NCI-H2107 (cell line): ENCODE measurements at places on chromosomes 4 and X.

GRCh38 chr4:14167876-14168510, 540.5 kb upstream of the BOD1L1 start:
- DNase-seq: no peak

DNA sequence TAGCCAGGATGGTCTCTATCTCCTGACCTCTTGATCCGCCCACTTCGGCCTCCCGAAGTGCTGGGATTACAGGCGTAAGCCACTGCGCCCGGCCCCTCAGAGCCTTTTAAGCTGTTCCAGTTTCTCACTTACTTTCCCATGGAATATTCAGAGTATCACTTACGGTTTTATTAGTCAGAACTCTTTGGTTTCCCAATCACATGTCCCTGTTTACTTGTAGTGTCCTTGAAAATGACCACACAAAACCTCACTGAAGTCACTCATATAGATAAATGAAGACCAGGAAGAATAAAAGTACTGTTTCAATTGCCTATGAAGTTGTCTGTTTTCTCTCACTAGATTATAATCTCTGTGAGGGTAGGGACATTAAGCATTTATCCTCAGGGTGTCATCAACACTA, 217.2 kb upstream of the HCCS start:
- DNase-seq: no peak

DNA sequence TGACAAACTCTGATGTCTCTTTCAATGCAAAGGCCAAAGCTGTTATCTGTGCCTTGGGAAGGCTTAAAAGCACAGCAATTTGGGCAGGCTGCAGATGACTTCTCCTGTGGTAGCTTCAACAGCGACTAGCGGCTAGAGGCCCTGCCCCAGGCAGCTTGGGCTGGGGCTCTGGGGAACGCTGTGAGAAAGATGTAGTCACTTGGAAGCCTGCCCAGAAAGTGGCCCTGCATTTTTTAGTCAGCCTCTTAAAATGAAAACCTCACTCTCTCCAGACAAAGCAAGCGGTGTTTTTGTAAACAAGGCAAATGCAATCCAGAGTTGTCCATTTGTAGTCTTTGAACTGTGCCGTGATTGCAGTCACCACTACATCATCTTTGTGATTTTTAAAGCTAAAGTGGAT, 27.5 kb downstream of the PCYT1B start:
- peak; percentile 89 for DNase-seq

GRCh38 chr4:244471-244870, 60.8 kb downstream of the ZNF732 start:
- no peak for DNase-seq

- no peak for DNase-seq
These were observed 362 bp downstream of the NCAPG start for GRCh38 chr4:17811078-17811603.

DNA sequence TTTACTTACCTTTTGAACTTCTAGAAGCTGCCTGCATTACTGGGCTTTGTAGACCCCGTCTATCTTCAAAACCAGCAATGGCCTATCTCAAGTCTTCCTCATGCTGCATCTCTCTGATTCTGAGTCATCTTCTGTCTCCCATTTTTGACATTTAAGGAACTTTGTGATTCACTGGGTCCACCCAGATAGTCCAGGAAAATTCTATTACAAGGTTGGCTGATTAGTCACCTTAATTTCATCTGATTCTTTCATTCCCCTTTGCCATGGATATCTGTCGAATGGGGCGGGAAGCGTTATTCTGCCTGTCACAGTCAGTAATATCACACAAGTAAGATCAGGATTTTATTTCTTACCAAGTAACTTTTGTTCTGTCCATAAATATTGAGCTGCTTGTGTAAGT, 618.0 kb downstream of the CCSER1 start:
- no peak for DNase-seq

DNA sequence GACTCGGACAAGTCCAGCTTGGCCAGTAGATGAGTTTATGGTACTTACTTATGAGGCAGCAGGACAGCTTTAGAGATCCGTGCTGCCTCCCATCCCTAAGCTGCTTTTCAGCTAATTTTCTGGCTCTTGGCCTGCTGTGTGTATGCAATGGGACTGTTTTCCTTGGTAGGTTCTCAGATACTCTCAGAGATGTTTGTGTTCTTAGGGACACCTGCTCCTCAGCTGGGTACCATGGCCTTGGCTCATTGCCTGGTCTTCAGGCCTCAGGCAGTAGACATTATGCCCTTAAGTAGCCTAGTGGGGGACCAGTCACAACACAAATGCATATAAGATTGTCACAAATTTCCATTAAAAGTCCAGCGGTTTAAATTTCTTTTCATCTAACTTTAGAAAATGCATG, 688.0 kb downstream of the PCDH7 start:
- no peak for DNase-seq

- DNase-seq: no peak
These were observed 57.1 kb upstream of the MID1 start for GRCh38 chrX:10677490-10677889.

- no peak for DNase-seq
These were observed 16.3 kb upstream of the IDS start for GRCh38 chrX:149521438-149521837.

- DNase-seq: no peak
These were observed at the start of gene TMPRSS11F for GRCh38 chr4:68129793-68130192. TSS of gene TMPRSS11F (minus strand) at chr4:68129869. CDS start at chr4:68129820, 49 bp downstream.

DNA sequence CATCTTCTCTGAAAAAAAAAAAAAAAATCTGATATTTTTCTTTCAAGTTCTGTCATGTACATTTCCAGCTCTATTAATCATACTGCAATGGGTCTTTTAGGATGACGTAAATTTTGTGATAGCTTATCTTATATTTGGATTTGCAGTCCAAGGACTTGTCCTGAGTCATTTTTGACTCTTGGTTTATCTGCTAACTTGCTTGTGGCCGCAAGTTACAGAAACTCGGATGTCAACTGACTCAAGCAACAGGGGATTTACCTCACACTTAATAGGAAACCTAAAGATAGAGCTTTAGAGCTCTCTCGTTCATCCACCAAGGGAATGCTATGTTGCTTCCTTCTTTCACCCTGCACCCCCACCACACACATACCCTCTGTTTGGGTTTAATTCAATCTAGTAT, 1433.8 kb upstream of the TENM3 start:
- DNase-seq: no peak

GRCh38 chrX:106007815-106008214, 30.7 kb downstream of the SERPINA7 start:
- DNase-seq: no peak

- no peak for DNase-seq
These were observed 22.4 kb downstream of the GAB1 start for GRCh38 chr4:143358923-143359643.

DNA sequence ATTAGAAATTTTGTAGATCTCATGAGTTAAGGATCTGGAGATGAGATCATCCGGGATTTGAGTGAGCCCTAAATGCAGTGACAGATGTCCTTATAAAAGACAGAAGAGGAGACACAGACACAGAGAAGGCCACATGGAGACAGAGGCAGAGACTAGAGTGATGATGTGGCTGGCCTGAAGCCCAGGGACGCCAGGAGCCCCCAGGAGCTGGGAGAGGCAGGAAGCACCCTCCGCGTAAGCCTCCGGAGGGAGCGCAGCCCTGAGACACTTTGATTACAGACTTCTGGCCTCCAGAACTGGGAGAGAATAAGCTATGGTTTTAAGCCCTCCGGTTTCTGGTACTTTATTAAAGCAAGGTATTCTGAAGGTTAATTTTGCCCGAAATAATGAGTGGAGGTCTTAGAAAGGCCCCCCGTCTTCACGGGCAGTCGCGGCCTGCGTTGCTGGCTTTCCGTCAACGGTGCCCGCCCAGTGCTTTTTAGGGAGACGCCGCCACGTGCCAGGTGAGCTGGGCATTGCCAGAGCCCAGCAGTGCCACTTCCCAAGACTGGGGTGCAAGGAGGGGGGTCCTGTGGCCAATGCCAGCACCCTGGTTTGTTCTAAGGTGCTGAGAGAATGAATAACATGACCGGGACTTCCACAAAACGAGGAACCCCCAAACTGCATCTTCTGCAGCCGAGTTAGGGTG, 8.1 kb downstream of the DHRSX start:
- DNase-seq: no peak

DNA sequence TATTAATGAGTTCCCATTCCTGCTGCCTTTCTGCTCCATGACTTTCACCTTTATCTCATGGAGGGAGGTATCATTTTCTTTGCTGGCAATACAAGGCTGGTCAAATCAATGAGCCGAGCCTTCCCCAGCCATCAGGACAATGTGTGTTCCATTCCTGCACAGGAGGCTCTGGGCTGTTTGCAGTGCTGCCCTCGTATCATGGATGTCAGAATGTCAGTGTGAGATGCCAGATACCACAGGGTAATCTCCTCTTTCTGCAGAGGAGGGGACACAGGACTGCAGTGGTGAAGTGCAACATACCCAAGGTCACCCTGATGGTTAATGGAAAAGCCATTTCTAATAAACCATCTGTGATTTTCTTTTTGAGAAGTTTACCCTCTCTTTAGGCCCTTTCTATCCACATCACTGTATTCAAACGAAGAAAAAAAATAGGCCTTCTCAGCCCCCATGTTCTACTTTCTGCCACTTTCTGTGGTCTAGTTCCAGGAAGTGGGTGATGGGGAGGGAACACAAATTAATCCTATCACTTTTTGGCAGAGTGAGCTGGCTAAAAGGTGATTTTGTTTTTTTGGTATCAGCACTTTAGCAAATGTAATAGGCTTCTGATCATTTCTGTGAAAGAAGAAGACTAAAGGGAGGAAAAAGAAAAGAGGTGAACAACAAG, 490.2 kb upstream of the BOD1L1 start:
- DNase-seq: no peak

DNA sequence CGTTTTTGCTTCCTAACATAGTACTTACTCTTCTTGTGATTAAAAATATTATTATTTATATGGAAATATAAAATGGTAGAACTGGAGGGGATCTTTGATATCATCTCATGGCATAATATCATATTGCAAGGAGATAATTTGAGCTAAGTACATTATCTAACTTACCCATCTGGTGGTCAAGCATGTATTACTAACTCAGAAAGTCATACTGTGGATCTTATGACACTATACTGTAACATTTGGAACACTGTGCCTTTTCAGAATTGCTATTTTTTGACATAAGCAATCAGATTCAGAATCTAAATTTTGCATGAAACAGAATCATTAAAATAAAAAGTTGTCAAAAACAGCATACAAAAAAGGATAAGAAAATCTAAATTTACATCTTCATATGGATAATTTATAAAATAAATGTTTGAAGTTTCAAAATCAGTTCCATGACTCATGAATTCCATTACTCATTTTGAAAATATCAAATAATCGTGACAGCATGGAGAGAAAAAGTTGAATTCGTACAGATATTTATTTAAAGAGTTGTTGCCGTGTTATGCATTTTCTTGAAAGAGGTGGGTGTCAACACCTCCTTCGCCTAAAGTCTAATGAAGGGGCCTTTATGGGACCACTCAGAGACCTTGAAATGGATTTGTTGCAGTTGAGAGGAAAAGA, 928.1 kb downstream of the PDHA2 start:
- DNase-seq: no peak

DNA sequence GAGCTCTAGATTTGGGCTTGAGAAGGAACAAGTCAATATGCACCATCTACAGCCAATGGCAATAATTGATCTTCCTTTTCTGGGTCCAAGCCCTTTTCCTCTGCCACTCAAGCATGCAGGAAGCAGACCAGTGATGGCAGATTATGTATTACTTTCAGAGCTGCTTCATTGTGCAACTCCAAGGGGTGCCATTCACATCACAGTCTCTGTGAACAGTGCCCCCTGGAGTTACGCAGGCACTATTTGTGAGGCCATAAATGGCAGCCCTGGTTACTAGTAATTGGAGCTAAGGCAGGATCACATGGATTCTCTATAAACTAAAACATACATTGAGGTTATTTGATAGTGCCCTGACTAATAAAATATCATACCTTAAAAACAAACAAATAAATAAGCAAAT, 313.4 kb upstream of the SLC7A11 start:
- no peak for DNase-seq

DNA sequence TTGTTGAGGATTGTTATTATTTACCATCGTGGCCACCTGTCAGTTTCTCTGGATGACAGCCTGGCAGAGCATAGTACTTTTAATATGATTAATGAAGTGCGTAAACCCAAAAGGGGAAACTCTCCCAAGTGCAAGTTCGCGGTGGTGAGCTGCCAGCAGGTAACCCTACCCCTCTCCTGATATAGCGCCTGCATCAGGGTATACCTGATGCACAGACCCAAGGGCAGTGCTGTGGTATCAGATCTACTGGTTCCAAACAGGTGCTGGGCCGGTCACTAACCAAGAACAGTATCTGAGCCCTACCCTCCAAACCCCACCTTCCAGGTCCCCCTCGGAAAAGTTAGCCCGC, 1.6 kb downstream of the RNF150 start:
- DNase-seq: no peak

DNA sequence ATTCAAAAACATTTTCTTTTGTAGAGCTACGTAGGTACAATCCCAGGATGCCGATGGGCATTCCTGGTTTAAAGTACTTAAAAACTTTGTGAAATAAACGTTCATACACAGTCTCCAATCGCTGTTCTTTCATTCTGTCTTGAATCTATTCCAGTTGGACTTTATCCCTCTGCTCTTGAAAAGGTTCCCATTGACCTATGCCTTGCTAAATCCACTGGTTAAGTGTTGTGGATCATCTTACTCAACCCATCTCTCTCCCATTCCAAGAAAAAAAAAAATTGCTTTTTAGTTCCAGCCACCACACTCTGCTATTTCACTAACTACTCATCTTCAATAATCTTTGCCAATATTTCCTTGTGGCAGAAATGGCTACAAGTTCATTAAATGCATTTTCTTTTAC, 542.3 kb upstream of the GRIA3 start:
- DNase-seq: no peak

DNA sequence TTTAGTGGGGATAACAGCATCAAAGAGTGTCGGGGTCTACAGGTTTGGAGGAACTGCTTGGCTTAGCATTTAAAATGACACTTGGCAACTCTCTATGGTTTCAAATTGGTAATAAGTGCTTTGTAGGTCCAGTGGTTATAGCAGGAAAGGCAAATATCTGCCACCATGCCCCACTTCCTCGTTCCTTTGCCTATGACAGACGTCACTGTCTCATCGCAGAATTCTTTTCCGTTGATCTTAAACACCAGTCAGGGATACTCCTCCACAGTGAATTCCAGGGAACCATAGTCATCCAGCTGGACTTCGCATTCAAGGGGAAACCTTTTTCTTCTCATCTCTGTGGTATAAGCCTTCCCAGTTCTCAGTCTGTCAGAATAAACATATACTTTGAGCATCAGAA, 319.1 kb downstream of the GPAT3 start:
- no peak for DNase-seq

DNA sequence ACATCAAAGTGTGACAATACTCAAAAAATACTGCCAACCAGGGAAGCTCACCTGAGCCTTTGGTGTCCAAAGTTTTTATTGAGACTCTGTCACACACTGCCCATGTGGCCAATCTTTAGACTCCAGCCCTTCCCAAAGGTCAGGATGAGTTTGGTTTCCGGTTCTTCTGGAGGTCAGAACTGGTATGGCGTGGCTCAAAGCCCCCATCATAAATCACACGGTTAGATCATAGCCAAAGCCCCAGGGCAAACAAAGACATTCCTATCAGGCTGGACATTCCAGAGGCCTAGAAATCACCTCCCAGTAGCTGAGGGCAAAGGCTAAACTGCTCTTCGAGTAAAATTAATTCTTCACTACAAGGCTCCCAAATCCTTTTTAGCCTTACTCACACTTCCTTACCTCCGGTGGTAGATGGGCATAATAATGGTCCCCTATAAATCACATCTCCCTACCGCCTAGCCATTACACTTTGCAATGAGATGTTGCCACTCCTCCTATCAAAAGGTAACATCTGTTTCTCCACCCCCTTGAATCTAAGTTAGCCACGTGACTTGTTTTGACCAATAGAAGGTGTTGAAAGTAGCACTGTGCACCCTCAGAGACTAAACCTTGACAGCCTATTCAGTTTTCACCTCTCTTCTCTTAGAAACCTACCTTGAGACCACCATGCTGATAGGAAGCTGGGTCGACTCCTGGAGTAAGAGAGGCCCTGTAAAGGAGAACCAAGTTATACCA, 137.8 kb upstream of the DUSP21 start:
- no peak for DNase-seq
